Stimulated activated CD8-positive, alpha-beta memory T cell treated with anti-CD3 and anti-CD28 coated beads, Interleukin-4, amount 100 ng/mL, for 4 hours (primary cell): ENCODE measurements at places on chromosomes 12 and 14.

DNA sequence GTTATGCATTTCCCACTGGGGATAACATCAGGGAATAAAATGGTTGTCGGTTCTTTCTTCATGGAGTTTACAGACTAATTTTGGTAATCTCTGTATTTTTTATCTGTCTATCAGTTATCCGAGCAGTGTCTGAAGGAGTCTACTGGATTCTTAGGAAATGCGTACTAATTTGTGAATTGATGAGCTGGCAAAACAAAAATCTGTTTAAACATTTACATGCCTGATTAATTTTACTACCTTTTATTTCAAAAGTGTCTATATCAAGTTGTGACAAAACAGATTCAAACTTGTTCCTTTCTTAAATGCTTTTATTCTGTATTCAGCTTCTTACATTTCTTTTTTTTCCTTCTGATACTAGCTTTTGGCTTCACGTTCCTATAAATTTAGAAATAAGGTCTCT, 4.4 kb downstream of the RIMKLB start:
- DNase-seq, result no peak

- DNase-seq, result no peak
Measured at GRCh38 chr12:88419794-88420193, 160.5 kb downstream of the KITLG start.

- DNase-seq, result no peak
Measured at GRCh38 chr12:11623382-11623781, 26.1 kb upstream of the ETV6 start.

DNA sequence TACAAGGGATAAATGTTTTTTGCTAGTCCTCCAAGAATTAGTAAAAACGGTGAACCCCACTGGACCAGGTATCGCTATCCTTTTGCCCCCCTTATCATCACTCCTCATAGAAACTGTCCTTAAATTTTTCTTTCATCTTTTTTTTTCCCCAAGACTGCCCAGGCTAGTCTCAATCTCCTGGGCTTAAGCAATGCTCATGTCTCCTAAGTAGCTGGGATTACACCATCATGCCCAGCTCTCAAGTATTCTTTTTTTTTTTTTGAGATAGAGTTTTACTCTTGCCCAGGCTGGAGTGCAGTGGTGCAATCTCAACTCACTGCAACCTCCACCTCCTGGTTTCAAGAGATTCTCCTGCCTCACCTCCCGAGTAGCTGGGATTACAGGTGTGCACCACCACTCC, 9.7 kb downstream of the IRF2BPL start:
- no peak for DNase-seq
